ENCODE measurements at places on chromosomes 3 and 15.

- H3K4me3 ChIP-seq = no peak overlapping the region
- peaks cover 36% of the 10 kb centered on the region for H3K36me3 ChIP-seq
- H3K4me1 ChIP-seq = peaks cover 30% of the 10 kb centered on the region
- no peak for DNase-seq
- H3K27me3 ChIP-seq = no peaks in the 10 kb centered on the region
- peak overlapping the region; percentile 41 for H3K27ac ChIP-seq
Measured at GRCh38 chr15:89129123-89129815, 41.0 kb downstream of the ABHD2 start.

DNA sequence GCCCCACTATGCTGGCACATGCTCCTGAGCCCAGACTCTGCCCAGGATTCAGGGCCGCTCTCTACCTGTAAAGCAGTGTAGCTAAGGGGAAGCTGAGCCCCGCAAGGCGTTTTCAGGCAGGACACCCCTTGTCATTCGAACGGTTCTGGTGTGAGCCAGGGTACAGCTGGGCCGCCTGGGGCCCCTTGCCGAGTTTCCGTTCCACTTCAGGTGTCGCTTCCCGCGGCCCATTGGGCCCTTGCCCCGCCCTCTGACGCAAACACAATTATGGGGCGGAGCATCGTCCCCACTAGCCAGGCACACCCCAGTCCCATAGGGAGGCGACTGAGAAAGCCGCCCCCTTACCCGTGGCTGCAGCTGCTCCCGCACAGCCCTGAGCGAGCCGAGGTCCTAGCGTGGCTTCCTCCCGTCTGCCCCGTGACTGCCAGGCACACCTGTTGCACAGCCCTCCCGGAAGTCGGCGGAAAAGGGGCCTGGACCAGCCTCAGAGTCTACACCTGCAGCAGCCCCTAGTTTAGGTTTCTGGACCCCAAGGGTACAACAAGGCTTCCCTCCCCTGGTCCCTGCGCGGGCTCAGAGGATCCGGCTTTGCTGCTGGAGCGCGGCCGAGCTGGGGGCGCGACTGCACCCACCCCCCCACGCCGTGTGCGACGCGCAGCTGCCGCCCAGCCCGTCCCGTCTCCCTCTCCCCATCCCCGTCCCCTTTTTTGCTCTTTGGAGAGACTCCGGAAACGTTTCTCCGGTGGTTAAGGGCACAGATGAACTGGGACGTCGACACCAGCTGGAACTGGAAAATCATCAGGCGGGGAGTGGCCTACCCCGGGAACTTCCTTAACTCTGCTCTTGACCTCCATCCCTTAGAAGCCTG, at the start of gene PLSCR2:
Gene PLSCR2 (minus strand): TSS at position 412 of the 868 bp plus-strand sequence. CDS start 9,657 bp downstream, outside the sequence.
- no peak within 1 kb of the TSS for H3K27ac ChIP-seq
- H3K4me1 ChIP-seq = no peaks in the 10 kb centered on the region
- H3K27me3 ChIP-seq = no peaks in the 10 kb centered on the region
- peak; percentile 55 for DNase-seq

DNA sequence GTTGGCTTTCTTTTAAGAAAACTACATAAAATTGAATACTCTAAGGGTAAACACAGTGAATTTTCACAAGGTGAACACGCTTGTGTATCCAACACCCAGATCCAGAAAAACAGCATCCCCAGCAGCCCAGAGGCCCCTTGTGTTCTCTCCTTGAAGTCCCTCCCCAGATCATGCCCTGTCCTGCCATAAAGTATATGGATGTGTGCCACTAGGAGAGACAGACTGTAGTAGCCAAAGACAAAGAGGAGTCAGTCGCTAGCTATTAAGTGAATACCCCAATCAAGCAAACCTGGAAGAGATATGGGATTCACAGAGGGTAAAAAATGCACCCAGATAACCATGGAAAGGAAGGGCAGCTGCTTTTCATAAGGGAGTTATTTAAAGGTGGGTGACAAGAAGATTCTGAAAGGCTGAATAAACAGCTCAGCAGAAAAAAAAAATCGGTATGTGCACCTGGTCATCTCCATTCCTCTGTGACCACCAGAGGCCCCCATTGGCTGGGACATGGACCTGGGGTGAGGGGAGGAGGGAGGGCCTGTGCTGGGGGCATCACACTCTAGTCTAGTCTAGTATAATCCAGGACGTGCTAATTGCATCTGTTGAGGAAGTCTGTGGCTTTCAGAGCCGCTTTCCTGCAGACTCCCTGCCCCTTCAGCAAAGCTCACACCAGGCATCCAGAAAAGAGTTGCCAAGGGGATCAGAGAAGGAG, 167.3 kb upstream of the NDN start:
- H3K4me3 ChIP-seq = no peak overlapping the region
- DNase-seq = no peak

DNA sequence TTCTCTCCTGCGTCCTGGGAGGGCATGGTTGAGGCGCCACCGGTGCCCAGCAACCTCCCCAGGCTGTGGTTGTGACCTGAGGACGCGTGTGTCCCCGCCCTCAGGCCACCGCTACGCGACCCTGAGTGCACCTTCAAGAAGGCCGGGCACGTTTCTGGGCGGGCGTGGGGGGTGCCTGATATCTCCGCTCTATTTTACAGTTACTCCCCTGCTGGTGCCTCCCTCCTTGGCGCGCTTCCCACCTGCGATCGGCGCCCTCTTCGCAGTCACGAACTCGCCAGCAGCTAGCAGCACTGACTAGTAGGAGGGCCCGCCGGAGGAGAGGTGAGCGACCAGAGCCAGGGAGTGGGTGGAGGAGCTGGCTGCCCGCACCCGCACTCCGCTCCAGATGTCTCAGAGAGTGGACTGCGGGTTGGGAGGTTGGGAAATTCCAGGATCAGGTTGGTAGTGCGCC, 43.2 kb upstream of the POLG start:
- H3K4me3 ChIP-seq = no peak overlapping the region
- DNase-seq = no peak
- no peaks in the 10 kb centered on the region for H3K4me1 ChIP-seq
- H3K27ac ChIP-seq = no peak overlapping the region
- no peaks in the 10 kb centered on the region for H3K36me3 ChIP-seq

GRCh38 chr3:40504636-40505430, 1.0 kb upstream of the ZNF620 start:
- H3K36me3 ChIP-seq = no peaks in the 10 kb centered on the region
- H3K27me3 ChIP-seq = no peaks in the 10 kb centered on the region
- H3K27ac ChIP-seq = peak overlapping the region; percentile 56
- H3K4me3 ChIP-seq = no peak overlapping the region
- peaks cover 17% of the 10 kb centered on the region for H3K4me1 ChIP-seq

DNA sequence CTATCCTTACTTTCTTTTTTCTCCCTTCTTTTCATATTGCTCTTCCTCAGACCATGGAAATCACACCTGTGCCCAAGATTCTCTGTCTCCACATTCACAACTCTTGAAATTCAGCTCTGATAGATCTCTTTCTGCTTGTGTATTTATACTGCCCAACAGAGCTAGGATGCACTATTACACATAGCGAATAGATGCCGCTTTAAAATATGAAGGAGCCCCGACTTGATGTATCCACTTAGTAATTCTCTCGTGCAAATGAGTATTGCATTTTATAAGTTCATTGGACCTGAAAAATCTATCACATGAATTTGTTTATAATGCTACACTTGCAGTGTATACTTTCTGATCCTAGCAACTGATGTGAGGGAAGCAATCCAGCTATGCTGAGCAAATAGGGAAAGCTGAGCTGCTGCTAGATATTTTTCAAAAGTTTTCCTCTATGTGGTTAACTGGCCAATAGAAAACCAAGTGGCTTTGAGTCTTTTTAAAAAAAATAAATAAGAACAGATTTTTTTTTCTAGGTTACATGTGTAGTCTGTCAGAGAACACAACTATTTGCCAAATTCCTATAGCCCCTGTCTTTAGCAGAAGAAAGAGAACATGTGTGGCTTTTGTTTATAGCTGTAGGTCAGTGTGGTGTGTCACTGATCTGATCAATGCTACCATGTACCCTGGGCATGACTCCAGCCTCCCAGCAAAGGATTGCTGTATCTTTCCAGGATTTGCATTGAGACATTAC, 64.3 kb upstream of the LEKR1 start:
- no peaks in the 10 kb centered on the region for H3K36me3 ChIP-seq
- no peaks in the 10 kb centered on the region for H3K27me3 ChIP-seq
- H3K4me1 ChIP-seq = no peaks in the 10 kb centered on the region
- no peak overlapping the region for H3K27ac ChIP-seq
- H3K4me3 ChIP-seq = no peak overlapping the region

GRCh38 chr15:86079508-86080266, at the start of gene AGBL1:
Gene AGBL1, plus strand, starts transcription at chr15:86079871.
- H3K27me3 ChIP-seq = no peaks in the 10 kb centered on the region
- H3K27ac ChIP-seq = no peak within 1 kb of the TSS
- DNase-seq = no peak
- H3K36me3 ChIP-seq = no peaks in the 10 kb centered on the region
- H3K4me1 ChIP-seq = no peaks in the 10 kb centered on the region

DNA sequence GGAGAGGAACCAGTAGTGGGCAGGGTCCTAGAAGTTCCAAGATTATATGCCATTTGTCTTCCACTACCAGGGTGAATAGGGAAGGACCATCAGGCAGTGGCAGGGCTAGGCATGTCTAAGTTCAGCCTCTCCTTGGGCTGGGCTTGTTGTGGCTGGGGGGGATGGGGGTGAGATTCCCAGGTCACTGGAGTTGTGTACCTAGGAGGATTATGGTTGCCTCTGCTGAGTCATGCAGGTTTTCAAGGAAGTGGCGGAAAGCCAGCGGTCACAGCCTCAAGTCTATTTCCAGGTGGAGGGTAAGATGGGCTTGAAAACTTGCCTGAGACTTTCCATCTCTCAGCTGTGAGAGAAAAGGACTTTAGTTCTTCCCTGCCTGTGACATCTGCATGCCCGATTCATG, 1407.1 kb downstream of the SI start:
- no peak for DNase-seq
- no peaks in the 10 kb centered on the region for H3K27me3 ChIP-seq
- no peak overlapping the region for H3K4me3 ChIP-seq
- H3K36me3 ChIP-seq = no peaks in the 10 kb centered on the region

GRCh38 chr3:94647131-94647530, 584.3 kb downstream of the NSUN3 start:
- no peaks in the 10 kb centered on the region for H3K27me3 ChIP-seq
- H3K4me3 ChIP-seq = no peak overlapping the region
- no peak overlapping the region for H3K27ac ChIP-seq
- H3K36me3 ChIP-seq = no peaks in the 10 kb centered on the region
- DNase-seq = no peak
- no peaks in the 10 kb centered on the region for H3K4me1 ChIP-seq

- no peaks in the 10 kb centered on the region for H3K27me3 ChIP-seq
- no peaks in the 10 kb centered on the region for H3K36me3 ChIP-seq
- no peaks in the 10 kb centered on the region for H3K4me1 ChIP-seq
- H3K4me3 ChIP-seq = no peak overlapping the region
- no peak for DNase-seq
Measured at GRCh38 chr3:14273901-14274611, 95.4 kb downstream of the LSM3 start.

DNA sequence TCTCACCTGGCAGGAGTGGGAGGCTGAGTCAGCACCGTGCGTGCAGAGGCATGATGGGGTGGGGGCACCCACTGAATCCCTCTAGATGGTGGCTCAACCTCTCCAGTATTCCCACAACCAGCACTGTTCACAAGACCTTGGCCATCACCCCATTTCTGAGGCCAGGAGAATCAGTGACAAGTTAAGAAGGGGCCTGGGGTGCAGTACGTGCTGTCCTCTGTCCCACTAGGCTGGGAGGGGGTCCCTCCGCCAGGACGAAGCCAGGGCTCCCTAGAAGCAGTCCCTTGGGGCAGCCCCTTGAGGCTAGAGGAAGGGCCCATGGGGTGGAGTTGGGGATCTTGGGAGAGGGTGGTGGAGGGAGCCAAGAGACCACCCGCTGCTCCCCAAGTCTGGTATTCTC, 4.8 kb downstream of the MYL3 start:
- no peaks in the 10 kb centered on the region for H3K27me3 ChIP-seq
- no peaks in the 10 kb centered on the region for H3K36me3 ChIP-seq
- no peak overlapping the region for H3K4me3 ChIP-seq

DNA sequence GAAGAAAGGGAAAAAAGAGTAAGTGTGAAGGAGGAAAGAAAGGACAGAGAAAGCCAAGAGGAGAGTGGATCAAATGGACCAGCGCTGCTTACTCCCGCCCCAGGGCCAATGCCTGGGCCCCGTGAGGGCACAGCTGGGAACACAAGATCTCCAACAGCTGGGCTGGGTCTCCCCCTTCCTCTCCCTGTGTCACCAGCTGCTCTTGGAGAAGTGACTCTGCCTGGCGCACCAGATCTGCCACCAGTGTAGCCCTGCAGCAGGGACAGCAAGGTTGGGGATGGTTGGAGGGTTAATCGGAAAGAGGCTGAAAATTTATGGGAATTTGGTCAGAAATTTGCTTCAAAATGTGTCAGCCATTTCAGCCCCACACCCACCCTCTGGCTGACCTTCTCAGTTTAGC, 8.4 kb downstream of the CDAN1 start:
- H3K27me3 ChIP-seq = no peaks in the 10 kb centered on the region
- H3K4me3 ChIP-seq = no peak overlapping the region
- no peak for DNase-seq
- no peaks in the 10 kb centered on the region for H3K4me1 ChIP-seq
- peaks cover 100% of the 10 kb centered on the region for H3K36me3 ChIP-seq
- no peak overlapping the region for H3K27ac ChIP-seq

GRCh38 chr15:35427091-35427490, 118.9 kb downstream of the DPH6 start:
- DNase-seq = no peak
- no peak overlapping the region for H3K27ac ChIP-seq
- no peaks in the 10 kb centered on the region for H3K36me3 ChIP-seq
- no peak overlapping the region for H3K4me3 ChIP-seq
- H3K4me1 ChIP-seq = peaks cover 8% of the 10 kb centered on the region
- no peaks in the 10 kb centered on the region for H3K27me3 ChIP-seq

- no peak for DNase-seq
- no peaks in the 10 kb centered on the region for H3K27me3 ChIP-seq
- no peaks in the 10 kb centered on the region for H3K36me3 ChIP-seq
- H3K4me3 ChIP-seq = no peak overlapping the region
- no peaks in the 10 kb centered on the region for H3K4me1 ChIP-seq
Measured at GRCh38 chr3:126146525-126147146, 33.8 kb downstream of the ALDH1L1 start.

- DNase-seq = no peak
- no peak within 1 kb of the TSS for H3K4me3 ChIP-seq
- H3K27me3 ChIP-seq = no peaks in the 10 kb centered on the region
- H3K27ac ChIP-seq = peak within 1 kb of the TSS; percentile 80
- H3K4me1 ChIP-seq = no peaks in the 10 kb centered on the region
Measured at GRCh38 chr3:151813799-151814198, at the start of gene AADAC. Gene AADAC, plus strand, starts transcription at chr3:151814116. Its CDS starts 47 bp downstream, at chr3:151814163.

DNA sequence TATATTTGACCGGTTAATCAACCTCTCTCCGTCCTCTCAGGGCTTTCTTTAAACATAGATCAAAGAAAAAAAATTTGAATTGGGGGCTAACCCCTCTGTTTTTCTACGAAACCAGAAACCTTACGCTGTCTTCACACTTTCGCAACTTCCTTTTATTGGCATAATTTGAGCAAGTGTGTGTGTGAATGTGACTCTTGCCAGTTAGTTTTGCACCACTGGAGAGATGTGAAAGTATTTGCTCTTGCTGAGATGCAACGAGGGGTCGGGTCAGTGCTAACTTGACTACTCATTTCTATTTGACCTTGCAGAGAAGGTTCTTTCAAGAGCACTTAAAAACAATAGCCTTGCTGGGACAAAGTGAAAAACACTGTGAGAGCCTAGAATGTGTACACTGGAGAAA, 81.2 kb downstream of the FAM43A start:
- peaks cover 7% of the 10 kb centered on the region for H3K4me1 ChIP-seq
- no peak overlapping the region for H3K4me3 ChIP-seq
- no peaks in the 10 kb centered on the region for H3K36me3 ChIP-seq
- no peak for DNase-seq
- no peaks in the 10 kb centered on the region for H3K27me3 ChIP-seq

All from adrenal gland (tissue), 19 donors.